ENCODE measurements at places on chromosomes 16 and 17.

DNA sequence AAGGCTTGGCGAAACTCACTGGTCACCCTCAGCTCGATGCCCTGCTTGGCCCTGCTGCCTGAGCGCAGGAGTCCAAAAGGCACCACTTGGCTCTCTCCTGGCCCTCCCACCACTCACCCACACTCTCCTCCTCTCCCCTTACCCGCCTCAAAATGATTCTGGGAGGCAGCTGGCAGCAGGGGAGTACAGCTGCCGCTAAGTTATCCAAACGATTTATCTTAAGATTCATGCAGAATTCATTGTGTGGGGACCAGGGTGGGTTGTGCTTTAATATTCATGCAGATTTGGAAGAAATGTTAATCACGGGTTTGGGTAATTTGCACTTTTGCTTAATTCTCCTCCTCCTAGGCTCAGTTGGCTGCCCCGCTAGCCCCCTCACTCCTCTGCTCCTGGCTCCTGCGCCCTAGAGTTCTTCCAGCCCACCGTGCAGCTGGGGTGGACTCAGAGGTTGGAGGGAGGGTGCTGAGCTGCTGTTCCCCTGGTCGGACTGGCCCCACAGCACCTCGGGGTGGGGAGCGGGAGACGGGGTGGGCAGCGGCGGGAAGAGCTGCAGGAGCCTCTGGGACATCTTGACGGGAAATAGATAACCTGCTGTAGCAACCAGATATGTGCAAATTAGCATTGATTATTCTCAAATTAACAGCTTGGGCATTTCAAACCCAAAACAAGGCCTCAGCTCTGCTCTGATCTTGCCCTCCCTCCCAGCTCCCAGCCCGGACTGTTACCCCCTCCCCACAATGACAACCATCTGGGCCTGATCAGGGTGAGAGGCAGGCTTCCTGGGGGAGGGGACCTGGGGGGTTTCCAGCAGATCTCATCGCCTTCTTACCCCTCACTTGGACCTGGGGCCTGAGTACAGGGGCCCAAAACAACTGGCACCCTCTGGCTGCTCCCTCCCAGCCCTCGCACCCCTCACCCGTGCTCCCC, 122.6 kb upstream of the RPL38 start:
- DNase-seq, result no peak

GRCh38 chr17:50177983-50178834, 12.4 kb downstream of the SGCA start:
- peak; percentile 49 for DNase-seq

DNA sequence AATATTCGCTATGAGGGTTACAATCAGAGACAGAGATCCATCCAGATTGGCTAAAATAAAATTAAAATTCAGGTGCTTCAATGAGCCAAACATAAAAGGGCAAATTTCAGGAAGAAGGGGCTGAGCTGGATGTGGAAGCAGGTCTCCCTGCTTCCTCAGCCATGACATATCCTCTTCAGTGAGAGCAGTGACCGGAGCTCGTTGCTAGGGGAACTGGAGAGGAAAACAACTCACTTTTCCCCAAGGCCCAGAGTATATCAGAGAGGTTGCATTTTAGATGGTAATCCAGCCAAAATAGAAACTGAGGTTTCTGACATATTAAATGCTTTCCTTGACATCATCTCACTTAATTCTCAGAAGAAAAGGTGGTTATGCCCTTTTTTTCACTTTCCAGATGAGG, 503.5 kb downstream of the HS3ST4 start:
- DNase-seq, result no peak

DNA sequence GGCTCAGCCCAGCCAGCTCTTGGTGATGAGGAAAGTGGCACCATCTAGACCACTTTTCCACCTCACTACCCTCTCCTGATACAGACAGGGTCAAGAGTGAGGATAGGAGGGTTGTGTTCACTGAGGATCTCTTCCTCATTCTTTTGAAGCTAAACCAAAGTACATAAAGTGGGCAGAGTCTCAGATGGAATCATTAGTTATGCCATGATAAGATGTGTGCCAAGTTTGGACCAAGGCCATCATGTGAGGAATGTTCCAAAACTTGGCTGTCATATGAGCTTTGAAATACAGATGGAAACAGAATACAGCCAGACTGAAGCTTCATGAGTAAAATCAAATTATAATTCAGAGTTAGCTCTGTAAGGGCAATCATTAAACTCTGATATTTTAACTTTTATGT, 37.2 kb downstream of the ACSM1 start:
- no peak for DNase-seq

DNA sequence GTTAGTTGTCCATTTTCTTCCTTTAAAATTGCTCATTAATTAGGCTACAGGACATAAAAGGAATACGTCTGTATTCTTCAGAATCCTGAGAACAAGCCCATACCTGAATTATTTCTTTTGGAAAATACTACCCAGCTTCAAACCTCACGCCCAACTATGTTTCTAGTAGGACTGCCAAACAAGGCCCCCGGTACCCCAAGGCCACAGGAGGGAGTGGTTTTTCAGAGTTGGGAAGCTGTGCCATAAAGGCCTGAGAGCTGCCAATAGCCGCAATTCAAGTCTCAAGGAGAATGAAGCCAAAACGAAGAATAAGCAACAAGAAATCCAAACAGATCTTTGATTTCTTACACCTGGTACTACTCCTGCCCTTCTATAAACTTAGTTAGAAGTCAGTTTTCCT, 48.3 kb downstream of the UBE2G1 start:
- DNase-seq, result no peak

DNA sequence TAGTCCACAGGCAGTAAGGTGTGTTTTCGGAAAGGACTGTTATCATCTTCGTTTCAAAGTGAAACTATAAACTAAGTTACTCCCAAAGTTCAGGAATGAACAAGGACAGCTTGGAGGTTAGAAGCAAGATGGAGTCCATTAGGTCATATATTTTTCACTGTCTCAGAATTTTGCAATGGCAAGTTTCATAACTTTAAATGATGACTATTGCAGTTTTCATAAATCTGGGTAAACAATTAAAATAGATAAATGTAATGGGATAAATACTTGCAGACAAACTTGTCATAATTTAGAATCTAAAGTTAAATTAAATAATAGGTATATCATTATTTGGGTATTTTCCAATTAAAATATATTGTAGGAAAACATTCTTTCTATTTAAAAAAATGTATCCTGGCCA, 14.7 kb upstream of the TRIM25 start:
- DNase-seq, result no peak

GRCh38 chr16:75256059-75256571, 4.7 kb upstream of the BCAR1 start:
- DNase-seq, result no peak

DNA sequence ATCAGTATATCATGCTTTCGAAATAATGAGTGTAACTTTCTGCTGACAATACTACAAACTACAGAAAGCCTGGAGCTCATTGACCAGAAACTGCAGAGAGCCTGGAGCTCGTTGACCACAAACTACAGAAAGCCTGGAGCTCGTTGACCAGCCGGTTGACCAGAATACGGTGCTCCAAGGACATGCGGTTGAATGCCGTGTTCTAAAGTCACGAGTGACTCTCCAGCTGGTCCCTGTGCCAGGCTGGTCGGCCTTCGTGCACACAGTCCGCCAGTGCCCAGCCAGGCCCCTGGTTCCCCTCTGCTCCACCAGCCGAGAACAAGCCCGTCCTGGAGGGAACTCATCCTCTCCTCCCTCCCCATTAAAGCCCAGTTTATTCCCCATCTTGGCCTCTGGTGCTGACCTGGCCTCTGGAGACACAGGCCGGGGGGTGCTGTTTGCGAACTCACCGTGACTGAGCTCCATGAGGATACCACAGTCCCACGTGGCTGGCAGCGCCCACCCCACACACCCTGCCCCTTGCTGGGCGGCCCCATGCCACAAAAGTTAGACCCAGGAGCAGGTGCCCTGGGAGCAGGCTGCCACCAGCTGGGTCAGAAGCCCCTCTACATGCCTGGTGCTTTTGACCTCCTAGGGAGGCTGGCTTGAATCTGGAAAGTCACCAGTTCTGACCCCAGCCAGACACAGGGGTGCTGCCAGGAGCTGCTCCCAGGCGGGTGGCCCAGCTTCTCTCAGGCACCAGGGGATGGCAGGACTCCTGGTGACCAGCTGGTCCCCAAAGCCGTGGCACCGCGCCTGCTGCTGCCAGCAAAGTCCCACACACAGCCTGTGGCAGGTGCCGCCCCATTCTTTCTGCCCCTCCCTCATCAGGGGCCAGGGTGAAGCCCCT, 15.5 kb upstream of the CDH15 start:
- no peak for DNase-seq
